ENCODE measurements at places on chromosomes 5 and 9.

- no peak for DNase-seq
Measured at GRCh38 chr5:5481206-5481605, 58.7 kb downstream of the ICE1 start.

DNA sequence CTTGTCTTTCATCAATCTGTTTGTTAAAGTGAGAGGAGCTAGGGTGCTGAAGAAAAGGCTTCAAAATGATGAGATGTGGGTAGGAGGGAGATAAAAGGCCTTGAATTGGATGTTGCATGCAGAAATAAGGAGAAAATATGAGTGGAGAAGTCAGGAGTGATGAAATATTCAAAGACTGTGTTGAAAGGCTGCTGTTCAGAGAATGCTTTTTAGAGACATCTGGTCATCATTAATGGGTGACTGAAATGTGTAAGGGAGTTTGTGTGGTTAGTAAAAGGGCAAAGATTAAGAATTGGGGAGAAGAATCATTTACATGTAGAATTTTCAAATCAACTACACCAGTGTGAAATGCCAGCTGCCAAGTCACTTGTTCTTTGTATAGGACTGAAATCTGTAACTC is 383.9 kb downstream of the MAT2B start:
- DNase-seq, result peak; percentile 90

GRCh38 chr5:143031781-143032580 is 261.8 kb downstream of the ARHGAP26 start:
- no peak for DNase-seq

- DNase-seq, result peak; percentile 85
Measured at GRCh38 chr5:134100283-134101091, 14.0 kb upstream of the TCF7 start.

DNA sequence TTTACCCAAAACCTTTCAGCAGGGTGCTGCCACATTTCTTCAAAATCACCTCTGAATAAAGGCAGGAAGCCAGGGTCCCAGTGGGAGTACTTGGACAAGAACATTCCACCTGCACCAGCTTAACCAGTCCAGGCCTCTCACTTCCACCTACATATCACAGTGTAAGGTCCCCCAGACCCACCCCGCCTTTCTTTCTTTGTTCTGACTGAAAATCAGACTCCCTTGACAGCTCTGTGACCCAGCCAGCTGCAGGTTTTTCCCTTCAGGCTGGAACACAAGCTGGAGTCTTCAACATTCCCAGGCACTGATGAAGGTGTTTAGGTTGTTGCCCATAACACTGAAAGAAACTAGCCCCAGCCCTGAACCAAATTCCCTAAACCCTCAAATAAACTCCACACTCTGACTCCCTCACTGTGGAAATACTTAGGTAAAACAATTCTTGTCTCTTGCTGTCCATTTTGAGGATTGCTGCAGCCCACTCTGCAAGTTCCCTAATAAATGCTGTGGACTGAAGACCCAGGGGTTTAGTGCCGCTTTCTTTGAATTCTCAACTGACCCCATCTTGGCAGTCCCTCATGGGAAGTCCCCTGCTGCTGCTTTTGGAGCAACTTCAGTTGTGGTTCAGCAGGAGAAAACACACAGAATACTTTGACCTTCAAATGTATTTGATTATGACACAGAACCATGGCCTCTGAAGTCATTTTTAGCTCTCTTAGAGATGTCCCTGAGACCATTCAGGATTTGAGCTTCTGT is 24.8 kb downstream of the P4HA2 start:
- DNase-seq, result no peak

DNA sequence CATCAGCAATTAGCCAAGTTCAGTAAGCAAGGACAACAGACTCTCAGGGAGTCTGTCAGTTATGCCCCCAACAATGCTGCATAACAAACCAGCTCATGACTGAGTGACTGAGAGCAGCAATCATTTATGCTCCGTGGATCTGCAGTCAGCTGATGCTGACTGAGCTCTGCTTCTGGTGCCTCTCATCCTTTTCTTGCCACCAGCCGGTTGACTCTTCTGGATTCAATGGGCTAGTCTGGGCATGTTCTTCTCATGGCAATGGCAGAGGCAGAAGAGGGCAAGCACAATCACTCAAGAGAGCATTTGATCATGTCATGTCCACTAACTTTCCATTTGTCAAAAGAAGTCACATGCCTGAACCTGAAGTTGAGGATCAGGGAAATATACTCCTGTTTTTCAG is 157.0 kb upstream of the NTRK2 start:
- no peak for DNase-seq

DNA sequence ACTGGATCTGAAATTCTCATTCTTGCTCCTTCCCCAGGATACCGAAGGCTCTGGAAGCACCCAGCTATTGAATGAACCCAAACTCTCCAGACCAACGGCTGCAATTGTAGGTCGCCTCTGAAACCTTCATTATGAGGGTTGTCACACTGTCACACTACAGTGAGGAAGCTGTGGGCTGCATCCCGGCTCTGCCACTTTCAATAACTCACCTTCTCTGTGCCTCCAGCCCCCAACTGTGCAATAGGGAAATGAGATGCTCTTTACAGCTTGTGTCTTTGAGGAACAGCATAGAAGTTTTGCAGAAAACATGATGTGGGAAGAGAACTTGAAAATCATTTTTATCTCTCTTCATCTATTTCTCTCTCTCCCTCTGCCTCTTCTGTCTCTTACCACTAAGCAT is 69.6 kb upstream of the TGFBR1 start:
- DNase-seq, result no peak

DNA sequence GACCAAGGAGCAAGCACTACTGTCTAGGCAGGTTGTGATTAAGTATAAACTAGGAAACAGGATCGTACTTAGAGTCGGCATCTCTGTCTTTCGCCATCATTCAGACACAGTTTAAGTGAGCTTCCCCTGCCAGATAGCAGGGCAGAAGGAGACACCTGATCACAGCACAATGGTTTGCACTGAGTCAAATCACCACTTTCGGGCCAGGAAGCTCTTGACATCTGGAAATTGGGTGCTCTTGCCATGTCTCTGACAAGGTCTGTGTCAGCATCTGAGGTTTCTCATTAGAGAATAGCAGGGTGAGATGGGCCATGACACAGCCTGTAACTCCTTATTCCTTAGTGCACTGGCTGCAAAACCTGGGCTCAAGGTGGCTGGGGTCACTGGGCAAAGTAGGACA is 8.3 kb downstream of the ADRB2 start:
- DNase-seq, result no peak

DNA sequence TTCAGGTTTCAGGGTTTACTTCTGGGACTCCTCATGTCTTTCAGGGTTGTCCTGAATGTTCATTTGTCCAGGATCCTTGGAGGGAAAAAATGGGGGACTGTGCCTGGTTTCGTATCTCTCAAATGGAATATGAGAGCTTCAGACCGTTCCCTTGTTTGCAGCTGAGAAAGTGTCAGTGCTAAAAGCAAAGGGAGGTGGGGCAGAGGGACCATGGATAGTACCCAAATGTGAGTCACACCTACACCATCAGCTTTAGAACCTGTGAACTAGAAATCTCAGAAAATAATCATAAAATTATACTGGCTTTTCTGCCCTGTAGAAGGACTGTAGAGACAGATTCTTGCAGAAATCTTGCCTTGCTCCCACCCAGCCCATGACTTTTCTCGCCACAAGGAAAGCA is 84.3 kb upstream of the TAF11L2 start:
- no peak for DNase-seq

Measured in iris pigment epithelial cell (primary cell).